T-cell (primary cell): ENCODE measurements at places on chromosomes 7 and 10. TPM values are rescaled to one million over a fixed set of nuclear protein-coding genes. Genes with fewer than 3 reads are reported as not detected.
A peak's percentile ranks its signal among the peaks of the same experiment; 100 is the strongest.

- H3K36me3 ChIP-seq, result peaks cover 20% of the 10 kb centered on the region
- no peak overlapping the region for H3K27ac ChIP-seq
- no peaks in the 10 kb centered on the region for H3K27me3 ChIP-seq
- DNase-seq, result no peak
These were observed 177.4 kb downstream of the ELFN1 start for GRCh38 chr7:1847260-1848001.

DNA sequence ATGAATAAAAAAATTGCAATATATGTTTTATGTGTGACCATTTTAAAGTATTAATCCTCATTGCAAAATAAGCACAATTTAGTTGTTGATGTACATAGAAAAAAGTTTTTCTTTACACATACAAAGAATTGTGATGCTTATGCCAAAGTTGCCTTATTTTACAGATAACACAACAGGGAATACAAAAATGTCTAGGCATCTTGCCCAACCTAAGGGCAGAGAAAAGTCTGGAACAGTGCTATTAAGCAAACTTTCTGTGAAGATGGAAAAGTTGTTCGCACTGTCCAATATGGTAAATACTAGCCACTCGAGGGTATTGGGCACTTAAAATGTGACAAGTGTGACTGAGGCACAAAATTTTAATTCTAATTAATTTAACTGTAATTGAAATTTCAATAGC, 190.2 kb upstream of the HGF start:
- H3K4me3 ChIP-seq, result no peak overlapping the region
- H3K27me3 ChIP-seq, result no peaks in the 10 kb centered on the region
- no peaks in the 10 kb centered on the region for H3K36me3 ChIP-seq
- H3K4me1 ChIP-seq, result no peaks in the 10 kb centered on the region
- no peak overlapping the region for H3K27ac ChIP-seq
- no peak for DNase-seq

DNA sequence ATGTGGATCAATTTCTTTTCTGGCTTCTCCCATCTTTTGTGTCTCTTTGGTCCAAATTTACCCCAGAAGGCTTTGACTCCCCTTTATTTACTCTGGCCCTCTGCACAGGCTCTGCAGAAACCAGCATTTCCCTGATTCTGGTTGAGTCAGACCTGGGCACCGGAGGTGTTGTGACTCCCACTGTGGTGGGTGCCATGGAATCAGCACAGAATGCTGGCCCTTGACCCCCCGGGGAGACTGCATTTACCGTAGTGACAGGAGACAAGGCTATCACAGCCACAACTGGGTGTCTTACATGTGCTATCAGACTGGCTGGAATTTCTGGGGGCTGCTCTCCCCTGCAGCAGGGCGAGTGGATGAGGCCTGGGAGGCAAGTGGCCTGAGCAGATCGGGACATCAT, 37.6 kb downstream of the PLXDC2 start:
- no peak overlapping the region for H3K27ac ChIP-seq
- H3K36me3 ChIP-seq, result no peaks in the 10 kb centered on the region
- no peak for DNase-seq
- no peak overlapping the region for H3K4me3 ChIP-seq
- no peaks in the 10 kb centered on the region for H3K4me1 ChIP-seq
- no peaks in the 10 kb centered on the region for H3K27me3 ChIP-seq

- DNase-seq, result no peak
- H3K27me3 ChIP-seq, result no peaks in the 10 kb centered on the region
- H3K27ac ChIP-seq, result no peak overlapping the region
These were observed 6.2 kb downstream of the ADIRF start for GRCh38 chr10:86974484-86974883.

DNA sequence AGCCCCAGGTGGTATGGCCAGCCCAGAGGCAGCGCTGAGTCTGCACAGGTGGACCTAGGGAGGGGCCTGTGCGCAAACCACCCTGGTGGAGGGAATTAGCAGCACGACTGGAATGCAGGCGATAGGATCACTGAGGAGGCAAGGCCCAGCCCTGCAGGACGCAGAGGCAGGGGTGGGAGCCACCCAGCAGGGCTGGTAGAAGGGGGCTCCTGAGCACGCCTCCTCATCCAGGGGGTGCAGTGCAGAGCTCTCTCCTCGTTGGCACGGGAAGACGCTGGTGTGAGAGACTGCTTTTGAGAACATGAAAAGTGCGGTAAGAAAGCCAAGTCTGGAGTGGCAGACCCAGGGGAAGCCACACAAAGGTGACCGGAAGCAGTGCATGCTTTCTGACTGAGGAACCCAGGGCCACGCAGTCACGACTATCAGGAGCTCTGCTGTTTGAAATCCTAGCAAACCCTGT, 6.0 kb downstream of the FXYD4 start:
- H3K4me1 ChIP-seq, result no peaks in the 10 kb centered on the region
- H3K27me3 ChIP-seq, result peaks cover 8% of the 10 kb centered on the region
- no peaks in the 10 kb centered on the region for H3K36me3 ChIP-seq
- no peak overlapping the region for H3K4me3 ChIP-seq
- no peak for DNase-seq

- no peak for DNase-seq
- H3K4me1 ChIP-seq, result no peaks in the 10 kb centered on the region
- H3K27me3 ChIP-seq, result no peaks in the 10 kb centered on the region
- H3K27ac ChIP-seq, result no peak overlapping the region
- H3K36me3 ChIP-seq, result peaks cover 4% of the 10 kb centered on the region
These were observed 37.9 kb downstream of the PRPF18 start for GRCh38 chr10:13624630-13625029.

DNA sequence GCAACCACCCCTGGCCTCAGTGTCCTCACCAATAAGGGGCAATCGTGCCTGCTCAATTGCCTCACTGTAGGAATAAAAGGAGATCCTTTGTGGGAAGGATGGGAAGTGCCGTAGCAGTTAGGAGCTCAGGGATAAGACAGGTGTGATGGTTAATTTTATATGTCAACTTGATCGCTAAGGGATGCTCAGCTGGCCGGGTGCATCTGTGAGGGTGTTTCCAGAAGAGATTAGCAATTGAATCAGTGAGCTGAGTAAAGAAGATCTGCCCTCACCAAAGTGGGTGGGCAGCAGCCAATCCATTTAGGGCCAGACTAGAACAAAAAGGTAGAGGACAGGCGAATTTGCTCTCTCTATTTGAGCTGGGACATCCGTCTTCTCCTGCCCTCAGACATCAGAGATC, 46.3 kb downstream of the BUB3 start:
- no peaks in the 10 kb centered on the region for H3K36me3 ChIP-seq
- no peak overlapping the region for H3K27ac ChIP-seq
- no peaks in the 10 kb centered on the region for H3K27me3 ChIP-seq

GRCh38 chr7:115722302-115722977, 308.1 kb downstream of the TFEC start:
- H3K4me3 ChIP-seq, result no peak overlapping the region
- peak overlapping the region; percentile 23 for H3K27ac ChIP-seq
- DNase-seq, result no peak
- no peaks in the 10 kb centered on the region for H3K36me3 ChIP-seq
- H3K4me1 ChIP-seq, result no peaks in the 10 kb centered on the region

DNA sequence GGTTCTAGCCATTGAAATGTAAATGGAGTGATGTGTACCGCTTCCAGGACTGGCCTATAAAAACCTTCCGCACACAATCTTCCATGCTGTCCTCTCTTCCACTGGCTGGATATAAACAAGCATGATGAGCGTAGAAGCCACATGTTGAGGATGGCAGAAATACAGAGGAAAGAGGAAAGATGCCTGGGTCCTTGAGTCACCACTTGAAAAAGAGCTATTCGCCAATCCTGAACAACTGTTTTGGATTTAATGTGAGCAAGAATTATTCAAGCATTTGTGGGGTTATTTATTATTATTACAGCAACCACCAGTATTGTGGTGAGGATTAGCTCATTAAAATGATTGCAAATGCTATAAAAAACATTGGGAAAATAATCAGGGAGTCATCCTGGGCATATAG, 45.8 kb upstream of the PLXNA4 start:
- H3K27ac ChIP-seq, result no peak overlapping the region
- no peaks in the 10 kb centered on the region for H3K27me3 ChIP-seq
- DNase-seq, result no peak
- no peak overlapping the region for H3K4me3 ChIP-seq

DNA sequence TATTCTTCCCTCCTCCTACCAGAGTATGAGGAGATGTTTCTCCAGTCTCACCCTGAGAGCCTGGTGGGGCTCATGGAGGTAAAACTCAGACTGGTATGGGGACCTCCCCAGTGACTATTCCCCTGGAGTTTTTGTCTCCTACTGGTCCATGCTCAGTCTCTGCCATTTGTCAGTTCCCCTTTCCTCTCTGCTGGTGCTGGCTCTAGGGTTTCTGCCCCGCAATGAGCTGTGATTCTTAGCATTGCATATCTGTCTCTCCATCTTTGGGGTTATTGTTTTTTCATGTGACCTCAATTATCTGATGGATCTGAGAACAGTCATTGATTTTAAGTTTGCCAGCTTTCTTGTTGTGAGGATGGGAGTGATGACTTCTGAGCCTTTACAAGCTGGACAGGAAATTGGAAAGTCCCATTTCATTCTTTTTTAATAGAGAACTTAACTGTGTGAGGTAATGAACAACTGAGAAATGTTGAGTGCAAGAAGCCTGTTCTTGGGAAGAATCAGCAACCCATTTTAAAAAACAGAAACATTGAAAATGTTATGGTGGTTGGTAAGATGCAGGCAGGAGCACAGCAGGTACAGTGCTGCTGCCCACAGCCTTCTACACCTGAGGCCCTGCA, 26.9 kb downstream of the NACAD start:
- H3K36me3 ChIP-seq, result peaks cover 16% of the 10 kb centered on the region
- H3K27me3 ChIP-seq, result no peaks in the 10 kb centered on the region
- no peak overlapping the region for H3K4me3 ChIP-seq

DNA sequence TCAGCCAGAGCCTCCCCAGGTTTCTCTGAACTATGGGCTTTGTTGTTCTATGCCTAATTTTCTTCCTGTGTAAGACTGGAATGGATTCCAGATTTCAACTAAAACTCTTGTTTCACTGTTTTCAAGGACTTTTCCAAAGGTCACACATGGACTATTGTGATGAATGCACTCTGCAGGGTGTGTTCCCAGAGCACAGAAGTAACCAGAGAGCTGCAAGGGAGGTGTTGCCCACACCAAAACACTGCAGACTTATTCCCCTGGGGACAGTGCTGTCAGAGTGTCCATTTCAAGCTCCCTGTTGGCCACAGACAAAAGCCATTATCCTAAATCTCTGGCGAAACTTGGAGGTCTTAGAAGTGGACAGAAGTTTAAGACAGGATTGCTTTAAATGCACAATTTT, 231.6 kb downstream of the TRIL start:
- H3K36me3 ChIP-seq, result no peaks in the 10 kb centered on the region
- DNase-seq, result no peak
- no peak overlapping the region for H3K4me3 ChIP-seq

DNA sequence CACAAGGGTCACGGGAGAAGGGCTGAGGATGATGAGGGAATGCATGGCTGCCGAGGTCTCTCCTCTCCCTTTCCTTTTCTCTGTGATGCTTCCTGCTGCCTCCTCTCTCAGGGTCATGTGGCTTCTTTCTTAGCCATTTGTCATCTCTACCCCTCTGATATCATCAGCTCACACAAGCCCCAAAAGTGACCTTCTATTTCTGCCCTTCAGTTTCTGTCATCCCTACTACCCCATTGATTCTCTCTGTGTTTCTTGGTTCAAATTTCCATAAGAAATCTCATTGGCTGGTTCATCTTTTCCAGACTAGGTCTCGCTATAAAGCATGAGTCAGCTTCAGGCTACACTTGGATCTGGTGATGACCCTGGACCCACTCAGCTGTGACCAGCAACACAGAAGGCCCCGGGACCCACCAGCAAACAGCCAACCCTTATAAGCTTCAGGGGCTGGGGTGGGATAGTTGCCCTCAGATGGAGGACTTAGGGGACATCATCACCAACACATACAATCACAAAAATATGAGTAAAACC, 284.3 kb downstream of the SKAP2 start:
- no peaks in the 10 kb centered on the region for H3K36me3 ChIP-seq
- H3K27me3 ChIP-seq, result peaks cover 13% of the 10 kb centered on the region
- H3K27ac ChIP-seq, result no peak overlapping the region
- H3K4me3 ChIP-seq, result no peak overlapping the region
- DNase-seq, result no peak
- no peaks in the 10 kb centered on the region for H3K4me1 ChIP-seq

DNA sequence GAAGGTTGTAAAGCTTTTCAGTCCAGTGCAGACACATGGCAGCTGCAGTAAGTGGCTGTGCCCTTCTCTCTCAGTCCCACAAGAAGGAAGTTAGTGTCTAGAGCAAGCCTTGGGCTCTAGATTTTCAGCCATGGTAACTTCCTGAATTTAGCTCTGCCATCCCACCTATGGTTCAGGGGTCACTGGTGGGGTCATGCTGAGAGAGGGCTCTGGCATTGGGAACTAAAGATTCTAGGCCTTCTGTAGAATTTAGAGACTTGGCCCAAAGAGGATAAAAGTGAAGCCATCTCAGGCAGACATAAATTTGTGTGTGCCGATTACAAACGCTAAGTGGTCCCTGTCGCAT, 113.5 kb downstream of the COL13A1 start:
- H3K36me3 ChIP-seq, result no peaks in the 10 kb centered on the region
- no peak overlapping the region for H3K27ac ChIP-seq

- H3K4me1 ChIP-seq, result no peaks in the 10 kb centered on the region
- no peak overlapping the region for H3K27ac ChIP-seq
- no peaks in the 10 kb centered on the region for H3K36me3 ChIP-seq
- no peak for DNase-seq
These were observed 230.3 kb upstream of the GHITM start for GRCh38 chr10:83909001-83909400.

GRCh38 chr7:134474828-134475227, 15.9 kb upstream of the AKR1B1 start:
- no peak for DNase-seq
- H3K36me3 ChIP-seq, result no peaks in the 10 kb centered on the region
- H3K27ac ChIP-seq, result no peak overlapping the region
- no peaks in the 10 kb centered on the region for H3K27me3 ChIP-seq
- no peaks in the 10 kb centered on the region for H3K4me1 ChIP-seq

- H3K36me3 ChIP-seq, result no peaks in the 10 kb centered on the region
- H3K4me1 ChIP-seq, result peaks cover 12% of the 10 kb centered on the region
- no peak overlapping the region for H3K4me3 ChIP-seq
- no peak overlapping the region for H3K27ac ChIP-seq
- no peak for DNase-seq
These were observed 42.0 kb downstream of the CDH23 start for GRCh38 chr10:71438761-71439160.

DNA sequence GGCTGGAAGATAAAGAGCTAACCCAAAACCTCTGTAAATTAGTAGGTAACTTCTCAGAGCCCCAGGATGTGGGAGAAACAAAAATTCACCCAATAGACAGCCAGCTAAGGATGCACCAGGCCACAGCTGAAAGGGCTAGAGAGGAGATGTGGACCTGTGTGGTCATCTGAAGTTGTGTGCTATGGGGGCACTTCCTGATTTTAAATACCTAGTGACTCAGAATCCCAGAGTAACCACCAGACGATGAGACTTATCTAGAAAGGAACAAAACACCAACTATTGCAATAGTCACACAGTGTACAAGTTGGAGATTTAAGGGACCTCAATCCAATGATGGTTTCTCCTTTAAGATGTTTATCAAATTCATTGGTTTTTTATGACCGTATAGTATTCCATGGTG, 408.3 kb upstream of the ANKRD30A start:
- no peaks in the 10 kb centered on the region for H3K36me3 ChIP-seq
- no peak for DNase-seq
- no peak overlapping the region for H3K27ac ChIP-seq
- no peaks in the 10 kb centered on the region for H3K4me1 ChIP-seq
- H3K27me3 ChIP-seq, result no peaks in the 10 kb centered on the region

Gene CPXM2
- not detected for total RNA-seq

Gene IL6
- total RNA-seq, result 1.2 TPM

Gene CDC14C
- total RNA-seq, result not detected

Gene FXYD4
- not detected for total RNA-seq

Gene XRCC2
- total RNA-seq, result 1.3 TPM

Gene MLXIPL
- total RNA-seq, result 0.30 TPM
